ENCODE measurements at places on chromosomes 4 and X. TPM values are rescaled to one million over a fixed set of nuclear protein-coding genes. Genes with fewer than 3 reads are reported as not detected.

- no peak for DNase-seq
These were observed 46.0 kb upstream of the TMPRSS11E start for GRCh38 chr4:68401231-68401630.

MAPK10 gene
- not detected for total RNA-seq

NIPAL1 gene
- 1.4 TPM for total RNA-seq

- DNase-seq, result no peak
These were observed 57.5 kb downstream of the DCX start for GRCh38 chrX:111354496-111354895.

- DNase-seq, result no peak
These were observed 65.7 kb upstream of the BEND2 start for GRCh38 chrX:18286322-18286831.

All from activated CD8-positive, alpha-beta memory T cell treated with anti-CD3 and anti-CD28 coated beads, Interleukin-2, amount 10 ng/mL, durations not matched to agents 7 days and 5 days (primary cell).